Activated T-cell treated with anti-CD3 and anti-CD28 coated beads, Interleukin-2, amount 50 U/mL, for 1 hour (primary cell): ENCODE measurements at places on chromosomes 5 and 9.
A peak's percentile ranks its signal among the peaks of the same experiment; 100 is the strongest.

DNA sequence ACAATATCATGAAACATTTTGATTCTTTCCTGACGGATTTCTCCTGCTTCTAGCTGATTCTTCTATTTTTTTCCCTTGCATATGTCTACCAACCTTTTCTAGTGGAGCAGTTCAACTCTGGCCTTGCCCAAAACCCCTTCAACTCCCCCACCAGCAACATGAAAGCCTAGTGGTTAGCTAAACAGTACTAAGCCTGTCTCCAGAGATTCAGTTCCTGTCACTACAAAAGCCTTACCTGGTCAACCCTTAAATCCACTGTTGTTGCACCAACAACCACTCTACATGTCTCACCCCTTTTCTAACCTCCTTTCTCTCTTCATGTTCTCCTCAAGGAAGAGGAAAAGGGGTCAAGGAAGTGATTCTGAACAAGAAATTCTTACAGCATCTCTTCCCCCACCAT is 74.8 kb upstream of the PIK3R1 start:
- DNase-seq = no peak

DNA sequence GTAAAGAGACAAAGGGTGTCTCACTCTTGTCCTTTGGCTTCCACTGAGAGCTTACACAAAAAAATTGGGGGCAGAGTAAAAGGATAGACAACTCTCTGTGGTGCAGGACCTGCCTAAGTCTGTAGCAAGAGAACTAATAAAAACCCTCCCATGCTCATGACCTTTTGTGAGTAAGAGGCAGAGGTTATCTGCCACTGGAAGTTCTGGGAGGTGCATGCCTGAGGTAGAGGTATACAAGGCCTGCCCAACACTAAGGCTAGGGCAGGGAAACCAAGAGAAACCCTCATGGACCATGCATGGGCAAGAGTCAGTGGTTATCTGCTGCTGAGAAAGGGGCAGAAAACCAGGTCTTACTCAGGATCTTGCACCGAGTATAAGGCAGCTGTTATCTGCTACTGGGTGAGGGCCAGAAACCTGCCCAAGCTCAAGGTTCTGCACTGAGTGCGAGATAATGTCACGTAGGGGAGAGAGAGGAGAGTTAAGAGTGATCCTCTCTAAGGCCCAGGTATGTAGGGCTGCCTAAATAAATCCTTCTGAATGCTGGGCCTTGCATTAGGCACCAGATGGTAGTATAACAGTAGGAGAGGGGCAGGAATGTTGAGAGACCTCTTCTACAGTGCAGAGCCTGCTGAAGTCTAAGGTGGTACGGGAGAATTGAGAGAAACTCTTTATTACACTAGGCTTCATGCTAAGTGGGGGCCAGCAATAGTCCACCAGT is 143.4 kb downstream of the MACROH2A1 start:
- DNase-seq = no peak

GRCh38 chr5:21603796-21604195 is 1249.3 kb downstream of the CDH12 start:
- no peak for DNase-seq

GRCh38 chr5:79229357-79230174 is 6.4 kb upstream of the JMY start:
- DNase-seq = no peak

DNA sequence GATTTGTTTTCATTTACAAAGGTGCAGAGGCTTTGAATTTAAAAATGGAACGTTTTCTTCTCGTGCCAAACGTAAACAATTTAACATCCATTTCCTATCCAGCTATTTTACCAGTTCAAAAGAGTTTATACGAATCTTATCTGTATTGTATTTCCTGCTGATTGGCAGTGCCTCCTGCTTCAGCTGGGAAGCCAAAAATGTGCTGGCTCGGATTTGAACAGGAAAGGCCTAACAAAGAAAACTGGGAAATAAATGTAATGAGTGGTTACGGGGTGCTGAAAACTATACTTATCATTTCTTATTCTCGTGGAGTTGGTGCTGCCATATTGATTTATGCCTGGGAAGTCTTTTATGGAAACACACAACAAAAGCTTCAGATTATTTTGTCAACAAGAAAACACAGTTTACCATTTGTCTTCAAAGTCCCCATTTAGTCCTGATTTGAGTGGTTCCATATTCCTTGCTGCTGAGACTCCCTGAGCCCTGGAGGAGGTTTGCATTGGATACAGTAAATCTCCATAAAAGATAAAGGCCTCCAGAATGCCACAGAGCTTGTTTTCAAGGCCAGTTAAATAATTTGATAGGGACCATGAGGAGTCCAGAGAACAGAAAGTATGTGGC is 507.4 kb downstream of the RASEF start:
- DNase-seq = no peak

GRCh38 chr5:59433174-59433573 is 460.4 kb downstream of the PDE4D start:
- no peak for DNase-seq

DNA sequence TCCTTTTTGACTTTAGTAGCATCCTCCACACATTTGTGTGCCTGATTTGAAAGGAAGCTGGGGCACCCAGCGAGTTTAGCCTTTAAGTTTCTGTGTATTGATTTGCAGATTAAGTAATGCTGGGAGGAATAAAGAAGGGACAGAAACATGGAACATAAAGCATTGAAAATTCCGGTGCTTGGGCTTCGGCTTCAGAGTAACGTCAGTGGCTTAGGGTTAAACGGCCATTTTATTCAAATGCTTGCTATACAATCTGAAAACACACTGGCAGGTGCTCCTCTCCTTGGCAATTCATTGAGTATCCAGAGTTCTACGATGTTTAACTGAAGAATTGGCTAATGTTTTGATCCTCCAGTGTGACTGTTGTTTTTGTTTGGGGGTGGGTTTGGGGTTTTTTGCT is 58.0 kb upstream of the FSD1L start:
- no peak for DNase-seq

- DNase-seq = no peak
These were observed 20.0 kb downstream of the SLC30A5 start for GRCh38 chr5:69113851-69114250.

DNA sequence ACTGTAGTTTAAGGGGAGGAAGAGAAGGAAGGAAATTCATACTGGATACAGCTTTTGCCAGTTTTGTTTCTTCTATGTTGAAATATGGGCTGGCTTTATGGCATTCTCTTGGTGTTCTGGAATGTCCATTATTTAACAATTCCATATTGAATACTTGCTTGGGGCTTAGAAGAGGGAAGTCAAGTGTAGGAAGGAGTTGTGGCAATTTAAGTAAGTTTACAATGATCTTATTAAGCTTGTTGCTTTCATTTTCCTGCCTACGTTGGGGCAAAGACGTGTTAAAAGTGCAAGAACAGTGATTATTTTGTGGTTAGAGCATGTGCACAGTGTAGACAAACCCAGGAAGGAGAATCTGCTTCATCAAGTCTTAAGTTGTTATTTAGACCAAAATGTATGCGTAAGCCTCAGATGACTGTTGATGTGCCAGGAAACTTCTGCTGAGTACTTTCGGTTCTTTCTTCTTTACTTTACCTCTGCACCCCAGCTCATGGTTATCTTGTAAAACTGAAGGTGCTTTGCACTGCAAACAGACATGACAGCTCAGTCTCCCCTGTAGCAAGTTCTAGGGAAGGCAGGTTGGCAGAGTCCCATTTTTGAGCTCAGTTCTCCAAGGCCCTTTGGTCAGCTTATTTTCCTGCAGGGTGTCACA is 75.8 kb downstream of the F2RL2 start:
- peak; percentile 46 for DNase-seq

DNA sequence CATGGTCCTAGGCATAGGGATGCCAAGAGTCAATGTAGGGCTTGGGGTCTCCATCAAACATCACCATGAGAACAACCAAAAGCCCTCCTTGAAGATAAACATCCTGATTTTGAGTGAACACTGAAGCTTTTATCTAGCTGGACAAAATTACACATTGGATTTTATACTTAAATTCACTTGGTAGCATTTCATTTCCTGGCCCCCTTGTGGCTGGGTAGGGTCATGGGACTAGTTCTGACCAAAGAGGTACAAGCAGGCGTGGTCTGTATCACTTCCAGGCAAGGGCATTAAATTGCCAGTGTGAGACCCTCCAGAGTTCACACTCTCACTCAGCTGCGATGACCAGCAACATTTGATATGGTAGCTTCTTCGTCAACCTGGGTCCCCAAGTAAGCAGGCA is 320.3 kb downstream of the ACTL7B start:
- no peak for DNase-seq

GRCh38 chr9:135684691-135685090 is 14.6 kb downstream of the SOHLH1 start:
- DNase-seq = no peak

DNA sequence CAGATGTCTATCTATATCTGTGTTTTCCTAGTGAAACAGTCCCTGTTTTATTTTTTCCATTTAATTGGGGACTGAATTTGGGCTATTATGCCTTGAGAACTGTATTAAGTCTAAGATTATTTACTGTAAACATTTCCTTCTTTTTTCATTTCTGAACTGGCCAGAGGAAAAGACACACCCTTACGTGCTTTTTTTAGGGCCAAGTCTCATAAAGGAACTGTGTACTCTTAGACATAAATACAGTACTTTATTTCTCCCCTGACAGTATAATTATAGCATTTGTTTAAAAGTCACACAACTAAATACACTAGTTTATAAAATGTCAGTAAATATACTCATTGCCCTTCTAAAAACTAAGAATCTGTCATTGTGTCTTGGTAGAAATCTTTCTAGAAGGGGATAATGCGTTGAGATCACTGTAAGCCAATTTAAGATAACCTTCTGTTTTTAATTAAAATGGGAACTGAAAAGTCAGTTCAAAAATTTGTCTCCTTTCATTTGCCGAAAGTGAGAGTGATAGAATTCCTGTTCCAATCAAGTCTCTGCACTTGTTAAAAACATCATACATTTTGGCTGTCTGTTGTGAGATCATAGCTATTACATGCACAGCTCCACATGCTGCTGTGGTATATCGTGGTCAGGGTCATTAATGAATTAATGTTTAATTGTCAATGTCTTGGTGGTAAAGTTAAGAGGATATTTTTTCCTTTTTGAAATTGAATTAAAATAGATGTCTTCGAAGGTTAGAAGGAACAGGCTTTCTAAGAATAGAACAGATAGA is 132.1 kb downstream of the FOCAD start:
- no peak for DNase-seq

DNA sequence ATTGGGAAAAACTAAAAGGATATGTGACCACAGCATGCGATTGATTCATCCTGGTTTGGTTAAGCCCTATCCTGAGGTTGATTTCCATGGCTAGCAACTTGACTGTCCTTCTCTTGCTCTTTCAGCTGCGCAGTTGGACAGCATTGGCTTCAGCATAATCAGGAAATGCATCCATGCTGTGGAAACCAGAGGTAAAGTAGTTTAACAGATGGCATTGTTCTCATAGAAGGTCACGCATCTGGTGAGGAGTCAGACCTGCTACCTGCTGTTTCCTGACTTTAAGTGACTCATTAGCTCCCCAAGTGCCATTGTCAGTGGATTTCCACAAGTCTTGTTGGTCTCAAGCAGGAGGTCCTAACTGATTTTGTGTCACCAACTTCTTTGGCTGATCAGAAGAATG is 266.9 kb downstream of the ARHGAP26 start:
- no peak for DNase-seq

- DNase-seq = no peak
These were observed 142.2 kb downstream of the NTRK2 start for GRCh38 chr9:84811751-84812074.

DNA sequence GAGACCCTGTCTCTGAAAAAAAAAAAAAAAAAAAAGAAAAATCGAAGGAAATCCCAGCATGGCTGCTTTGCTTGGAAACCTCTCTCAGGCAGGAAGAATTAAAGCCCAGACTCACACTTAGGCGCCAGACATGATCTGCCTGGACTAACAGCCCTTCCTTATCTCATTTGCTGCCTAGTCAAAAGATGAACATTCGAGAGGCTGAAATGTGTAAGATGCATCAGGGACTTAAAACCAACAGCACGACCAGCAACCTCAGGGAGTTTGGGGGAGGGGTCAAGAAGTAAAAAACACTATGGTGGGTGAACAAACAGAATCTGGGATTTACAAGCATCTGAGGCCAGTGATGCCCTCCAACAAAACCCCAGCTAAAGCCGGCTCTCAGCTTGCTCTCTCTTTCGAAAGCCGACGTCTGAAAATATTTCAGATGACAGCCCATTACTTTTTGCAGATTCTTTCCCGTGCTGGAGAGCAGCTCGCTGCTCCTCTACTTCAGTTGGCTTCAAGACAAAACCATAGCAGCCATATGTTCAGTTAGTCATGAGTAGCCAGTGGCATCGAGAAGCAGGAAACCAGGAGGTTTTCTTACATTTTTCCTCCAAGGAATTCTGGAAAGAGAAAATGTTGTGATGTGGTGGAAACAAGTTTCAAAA is 249.9 kb downstream of the MARCHF11 start:
- DNase-seq = no peak

DNA sequence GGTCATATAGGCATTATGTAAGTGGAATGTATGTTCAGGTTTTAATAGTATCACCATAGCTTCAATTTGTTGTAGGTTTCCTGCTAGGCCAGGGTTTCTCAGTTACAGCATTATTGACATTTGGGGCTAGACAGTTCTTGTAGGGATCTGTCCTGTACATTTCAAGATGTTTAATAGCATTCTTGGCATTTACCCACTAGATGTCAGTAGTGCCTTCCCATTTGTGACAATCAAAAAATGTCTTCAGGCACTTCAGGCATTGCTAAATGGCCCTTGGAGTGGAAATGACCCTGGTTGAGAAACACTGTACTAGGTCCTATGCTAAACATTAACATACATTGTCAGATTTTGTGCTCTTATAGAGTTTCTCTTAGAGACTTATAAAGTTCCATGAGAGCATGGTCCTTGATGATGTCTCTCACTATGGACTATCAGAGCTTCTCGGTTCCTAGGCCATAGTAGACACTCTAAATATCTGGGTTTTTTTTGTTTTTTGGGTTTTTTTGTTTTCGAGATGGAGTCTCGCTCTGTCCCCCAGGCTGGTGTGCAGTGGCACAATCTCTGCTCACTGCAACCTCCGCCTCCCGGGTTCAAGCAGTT is 1.4 kb downstream of the KIF20A start:
- no peak for DNase-seq

- DNase-seq = peak; percentile 49
These were observed 2.4 kb downstream of the ANXA6 start for GRCh38 chr5:151154931-151155774.

GRCh38 chr9:110143950-110144545 is 63.9 kb downstream of the C9orf152 start:
- no peak for DNase-seq

- DNase-seq = no peak
These were observed 118.9 kb upstream of the LPCAT1 start for GRCh38 chr5:1642621-1643061.

GRCh38 chr5:151134228-151134627 is 23.4 kb downstream of the ANXA6 start:
- no peak for DNase-seq

DNA sequence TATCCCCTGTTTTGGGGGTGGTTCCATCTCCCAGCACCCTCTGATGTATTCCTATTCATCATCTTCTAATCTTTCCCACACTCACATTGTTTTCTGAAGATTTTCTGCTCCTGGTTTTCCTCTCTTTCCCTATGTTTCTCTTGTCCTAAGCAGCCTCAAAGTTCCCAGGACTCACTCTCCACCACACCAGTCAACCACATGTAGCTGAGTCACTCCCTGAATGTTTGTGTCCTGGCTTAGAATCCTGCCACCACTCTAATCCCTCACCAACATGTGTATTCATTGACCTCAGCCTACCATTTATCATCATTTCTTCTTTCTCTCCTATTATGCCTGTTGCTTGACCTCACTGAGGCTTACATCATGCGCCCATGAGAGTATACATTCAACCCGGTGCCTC is 282.4 kb upstream of the ADAMTS16 start:
- DNase-seq = no peak

GRCh38 chr9:35935755-35936509 is 22.0 kb downstream of the OR2S2 start:
- DNase-seq = no peak
